Fibroblast of skin of abdomen (primary cell): ENCODE measurements at places on chromosomes 6 and 20.

DNA sequence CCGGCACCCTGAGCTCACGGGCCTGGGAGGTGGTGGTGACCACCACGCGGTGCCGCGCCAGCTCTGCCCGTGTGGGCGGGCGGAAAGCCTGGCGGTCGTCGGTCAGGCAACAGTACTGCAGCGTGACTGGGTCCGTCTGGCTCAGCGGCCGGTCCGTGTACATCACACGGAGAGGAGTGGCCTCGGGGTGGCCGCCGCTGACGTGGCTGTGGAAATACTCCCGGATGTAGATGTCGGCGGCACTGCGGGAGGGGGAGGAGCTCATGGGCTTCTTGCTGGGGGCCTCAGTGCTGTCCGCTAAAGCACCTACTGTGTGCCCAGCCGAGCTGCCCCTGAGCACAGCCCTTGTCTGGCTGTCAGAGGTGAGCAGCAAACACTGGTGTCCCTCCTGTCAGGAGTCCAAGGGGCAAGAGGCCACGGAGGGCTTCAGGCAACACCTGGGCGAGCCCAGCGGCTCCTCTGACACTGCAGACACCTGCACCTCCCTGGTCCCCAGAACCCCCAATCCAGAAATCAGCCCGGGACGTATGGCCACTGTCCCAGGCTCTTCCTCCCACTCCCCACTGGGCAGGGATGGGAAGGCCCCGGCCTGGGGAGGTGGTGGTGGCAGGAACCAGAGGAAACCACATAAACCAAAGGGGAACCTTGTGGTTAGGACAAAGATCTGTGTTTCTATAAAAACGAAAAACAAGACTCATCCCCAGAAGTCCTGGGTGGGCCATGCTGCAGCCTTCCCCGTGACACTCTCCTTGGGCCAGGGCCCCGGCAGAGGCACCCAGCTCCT is 6.5 kb downstream of the HELZ2 start:
- DNase-seq = no peak

GRCh38 chr6:112005013-112005371 is 48.9 kb upstream of the CCN6 start:
- no peak for DNase-seq

DNA sequence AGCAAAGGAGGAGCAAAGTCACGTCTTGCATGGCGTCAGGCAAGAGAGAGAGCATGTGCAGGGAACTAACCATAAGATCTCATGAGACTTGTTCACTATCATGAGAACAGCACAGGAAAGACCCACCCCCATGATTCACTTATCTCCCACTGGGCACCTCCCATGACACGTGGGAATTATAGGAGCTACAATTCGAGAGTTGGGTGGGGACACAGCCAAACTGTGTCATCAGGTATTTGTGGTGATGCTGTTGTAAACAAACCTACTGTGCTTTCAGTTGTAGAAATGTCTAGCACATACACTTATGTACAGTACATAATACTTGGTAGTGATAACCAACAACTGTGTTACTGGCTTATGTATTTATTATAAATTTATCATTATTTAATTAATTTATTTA is 128.3 kb downstream of the UTRN start:
- DNase-seq = no peak

- no peak for DNase-seq
Observed at GRCh38 chr6:40887792-40888340, 151.2 kb downstream of the UNC5CL start.

- DNase-seq = no peak
Observed at GRCh38 chr6:115668211-115668610, 392.5 kb downstream of the FRK start.

DNA sequence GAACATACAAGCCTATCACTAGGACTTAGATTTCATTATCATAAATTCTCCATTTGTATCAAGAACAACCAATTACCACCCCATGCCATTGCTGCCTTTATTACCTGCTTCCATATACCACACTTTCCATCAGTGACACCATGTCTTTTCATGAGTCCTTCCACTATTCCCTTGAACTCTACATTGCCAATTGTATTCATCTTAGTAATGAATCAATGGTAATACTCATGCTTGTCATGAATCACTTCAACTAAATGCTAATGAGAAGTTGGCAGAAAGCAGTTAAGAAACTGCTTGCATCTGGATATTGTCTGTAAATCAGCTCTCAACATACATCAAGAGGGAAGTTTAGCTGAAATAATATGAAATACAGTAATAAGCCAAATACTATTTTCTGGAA is 61.2 kb upstream of the RNF217 start:
- no peak for DNase-seq

DNA sequence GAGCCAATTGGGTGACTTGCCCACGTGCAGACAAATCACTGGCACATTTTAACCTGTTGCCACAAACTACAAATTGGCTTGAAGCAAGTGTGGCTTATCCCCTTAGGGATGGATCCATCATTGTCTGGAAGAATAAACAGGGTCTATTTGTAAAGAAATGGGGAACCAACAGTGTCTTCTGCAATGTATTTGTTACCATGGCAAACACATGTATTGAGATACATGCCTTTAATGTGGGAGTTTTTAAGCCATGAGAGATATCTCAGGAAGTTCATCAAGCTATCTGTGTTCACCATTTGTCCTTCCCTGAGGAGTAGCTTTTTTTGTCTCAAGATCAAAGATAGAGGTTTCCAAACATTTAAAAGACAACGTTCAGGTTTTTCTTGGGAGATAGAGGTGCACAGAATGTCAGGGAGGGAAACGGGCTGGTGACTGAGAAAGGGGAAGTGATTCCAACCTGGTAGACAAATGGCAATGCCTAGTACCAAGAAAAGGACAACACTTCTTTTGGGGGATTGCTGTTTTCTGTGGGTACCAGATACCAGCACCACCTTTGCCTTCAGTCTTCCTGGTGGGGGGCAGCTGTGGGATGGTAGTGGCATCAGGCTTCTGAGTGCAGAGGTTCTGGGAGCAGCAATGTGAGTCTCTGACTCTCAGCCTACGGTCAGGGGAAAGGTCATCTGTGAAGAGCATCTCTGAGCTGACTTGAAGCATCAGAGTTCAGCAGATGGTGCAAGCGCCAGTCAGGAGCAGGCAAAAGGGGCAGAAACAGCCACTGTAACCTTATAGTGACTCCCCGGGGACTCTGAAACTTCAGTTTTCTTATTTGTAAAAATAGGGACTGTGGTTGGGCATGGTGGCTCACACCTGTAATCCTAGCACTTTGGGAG is 20.1 kb upstream of the BCAS1 start:
- no peak for DNase-seq

DNA sequence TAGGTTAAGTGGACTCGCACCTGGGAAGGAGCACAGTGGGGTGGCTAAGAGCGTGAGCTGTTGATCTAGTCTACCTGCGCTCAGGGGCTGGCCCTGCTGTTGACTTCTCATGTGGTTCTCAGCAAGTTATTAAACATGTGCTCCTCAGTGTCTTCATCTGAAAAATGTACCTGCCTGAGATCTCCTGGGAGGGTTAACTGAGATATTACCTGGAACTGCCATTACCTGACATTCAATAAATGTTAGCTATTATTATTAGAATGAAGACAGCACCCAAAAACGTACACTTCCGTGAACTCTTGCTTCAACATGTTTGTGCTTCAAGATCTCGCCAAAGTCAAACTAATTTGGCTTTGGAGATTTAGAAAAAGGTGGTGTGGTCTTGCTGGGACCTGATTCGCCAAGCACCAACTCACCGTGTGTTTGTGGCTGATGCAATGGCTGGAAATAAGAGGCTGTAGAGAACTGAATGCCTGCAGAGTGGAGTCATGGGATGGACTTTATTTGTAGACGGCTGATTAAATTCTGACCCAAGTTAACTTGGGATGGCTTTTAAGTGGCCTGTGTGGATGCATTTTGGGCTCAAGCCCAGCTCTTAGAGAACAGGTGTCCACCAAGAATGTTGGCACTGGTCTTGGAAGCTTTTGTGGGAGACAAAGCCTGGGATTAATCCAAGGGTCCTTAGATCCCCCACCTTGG is 692.9 kb downstream of the QKI start:
- DNase-seq = peak; percentile 79

DNA sequence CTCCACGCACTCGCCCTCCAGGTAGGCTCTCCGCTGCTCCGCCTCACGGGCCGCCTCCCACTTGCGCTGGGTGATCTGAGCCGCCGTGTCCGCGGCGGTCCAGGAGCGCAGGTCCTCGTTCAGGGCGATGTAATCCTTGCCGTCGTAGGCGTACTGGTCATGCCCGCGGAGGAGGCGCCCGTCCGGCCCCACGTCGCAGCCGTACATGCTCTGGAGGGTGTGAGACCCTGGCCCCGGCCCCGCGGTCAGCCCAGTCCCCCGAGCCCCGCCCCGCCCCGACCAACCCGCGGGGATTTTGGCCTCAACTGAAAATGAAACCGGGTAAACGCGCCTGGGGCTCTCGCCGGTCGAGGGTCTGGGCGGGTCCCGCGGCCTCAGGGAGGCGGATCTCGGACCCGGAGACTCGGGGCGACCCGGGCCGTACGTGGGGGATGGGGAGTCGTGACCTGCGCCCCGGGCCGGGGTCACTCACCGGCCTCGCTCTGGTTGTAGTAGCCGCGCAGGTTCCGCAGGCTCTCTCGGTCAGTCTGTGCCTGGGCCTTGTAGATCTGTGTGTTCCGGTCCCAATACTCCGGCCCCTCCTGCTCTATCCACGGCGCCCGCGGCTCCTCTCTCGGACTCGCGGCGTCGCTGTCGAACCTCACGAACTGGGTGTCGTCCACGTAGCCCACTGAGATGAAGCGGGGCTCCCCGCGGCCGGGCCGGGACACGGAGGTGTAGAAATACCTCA is 598 bp downstream of the HLA-B start:
- no peak for DNase-seq

DNA sequence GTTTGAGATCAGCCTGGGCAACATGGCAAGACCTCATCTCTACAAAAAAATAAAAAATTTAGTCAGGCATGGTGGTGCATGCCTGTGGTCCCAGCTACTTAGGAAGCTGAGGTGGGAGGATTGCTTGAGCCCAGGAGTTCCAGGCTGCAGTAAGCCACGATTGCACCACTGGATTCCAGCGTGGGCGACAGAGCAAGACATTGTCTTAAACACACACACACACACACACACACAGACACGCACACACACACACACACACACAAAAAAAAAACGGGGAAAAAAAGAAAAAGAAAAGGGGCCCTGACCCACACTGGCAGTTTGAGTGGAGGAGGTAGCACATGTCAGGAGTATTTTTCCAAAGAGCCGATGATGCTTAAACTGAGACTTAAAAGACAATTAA is 122.2 kb downstream of the AFG1L start:
- peak; percentile 37 for DNase-seq

DNA sequence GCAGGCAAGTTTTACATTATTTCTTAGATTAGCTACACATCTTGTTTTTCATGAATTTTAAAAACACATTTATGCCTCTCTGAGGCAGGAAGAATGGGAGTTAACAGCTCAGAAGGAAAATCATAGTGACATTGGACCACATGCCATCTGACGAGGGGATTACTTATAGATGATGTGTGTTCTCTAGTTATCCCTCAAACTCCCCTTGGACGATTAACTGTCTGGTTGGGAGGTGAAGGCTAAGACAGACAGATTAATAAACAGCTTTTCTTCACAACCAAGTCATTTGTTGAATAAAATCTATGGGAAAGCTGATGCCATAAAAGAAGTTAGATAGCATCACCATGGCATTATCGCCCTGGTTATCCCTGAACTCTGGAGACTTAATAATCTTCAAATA is 80.0 kb upstream of the PREP start:
- no peak for DNase-seq

DNA sequence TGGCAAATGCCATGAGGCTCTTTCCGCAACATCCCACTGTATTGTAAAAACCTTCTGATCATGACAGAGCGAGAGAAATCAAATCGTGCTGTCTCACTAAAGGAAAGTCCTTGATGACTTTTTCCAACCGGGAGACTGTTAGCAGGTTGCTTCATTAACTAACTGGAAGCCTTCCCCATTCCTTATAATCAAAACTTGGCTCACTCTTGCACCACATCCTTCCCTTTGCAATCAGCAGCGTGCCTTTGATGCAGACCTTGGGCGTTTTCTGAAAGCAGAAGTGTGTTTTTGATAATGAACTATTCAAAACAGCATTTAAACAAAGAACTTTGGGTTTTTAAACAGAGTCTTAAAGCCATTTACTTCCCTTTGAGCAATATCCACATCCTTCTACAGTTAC is 96.2 kb upstream of the CNR1 start:
- no peak for DNase-seq

DNA sequence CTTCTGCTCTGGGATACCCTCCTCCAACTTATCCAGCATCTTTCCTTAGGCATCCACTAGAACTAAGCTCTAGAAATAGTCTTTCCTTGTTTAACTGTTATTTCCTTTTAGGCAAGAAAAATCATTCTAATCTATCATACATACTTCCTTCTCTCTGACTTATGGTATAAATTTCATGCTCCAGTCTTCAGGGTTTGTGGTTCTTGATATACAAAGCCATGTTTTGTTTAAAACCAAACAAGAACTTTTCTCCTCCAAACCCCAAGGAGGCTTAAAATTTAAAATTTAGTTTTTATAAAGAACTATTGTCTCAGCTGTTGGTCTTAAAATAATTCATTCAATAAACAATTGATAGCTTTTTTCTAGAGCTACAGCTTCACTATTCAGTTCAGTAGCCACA is 77.2 kb downstream of the CD164 start:
- DNase-seq = no peak

GRCh38 chr20:60636417-60636816 is 615.6 kb upstream of the CDH4 start:
- DNase-seq = no peak

DNA sequence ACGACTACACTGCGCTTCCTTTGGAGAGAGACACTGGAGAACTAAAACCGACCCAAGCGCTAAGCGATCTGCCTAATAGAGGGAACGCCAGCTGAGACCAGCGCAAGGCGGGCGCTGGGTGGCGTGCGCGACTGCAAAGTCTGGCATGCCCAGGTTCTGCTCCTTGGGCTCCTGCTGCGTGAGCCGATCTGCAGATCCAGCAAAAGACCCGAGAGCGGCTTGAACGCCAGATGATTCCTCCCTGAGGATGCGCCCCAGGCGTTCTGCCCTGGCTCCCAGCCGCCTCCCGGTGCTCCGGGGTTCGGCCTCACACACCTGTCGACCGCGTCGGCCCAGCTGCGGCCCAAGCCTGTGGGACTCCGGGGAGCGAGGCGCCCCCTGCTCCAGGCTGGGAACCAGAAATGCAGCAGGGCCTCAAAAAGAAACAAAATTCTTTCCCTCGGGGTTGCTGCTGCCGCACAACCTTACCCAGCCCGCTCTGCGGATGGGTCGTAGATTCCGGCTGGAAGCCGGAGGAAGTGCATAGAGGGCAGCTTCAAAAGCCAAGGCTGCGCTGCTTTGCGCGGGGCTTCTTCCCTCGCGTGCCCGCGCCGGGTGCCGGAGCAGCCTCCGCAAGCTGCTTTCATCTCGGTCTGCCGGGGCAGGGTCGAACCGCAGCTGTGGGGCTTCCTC is 17.9 kb upstream of the PRDM13 start:
- DNase-seq = peak; percentile 59

- DNase-seq = peak; percentile 63
Observed at GRCh38 chr20:4151991-4152695, 136.8 kb upstream of the RNF24 start.

GRCh38 chr6:145457556-145457955 is 277.8 kb downstream of the EPM2A start:
- no peak for DNase-seq

DNA sequence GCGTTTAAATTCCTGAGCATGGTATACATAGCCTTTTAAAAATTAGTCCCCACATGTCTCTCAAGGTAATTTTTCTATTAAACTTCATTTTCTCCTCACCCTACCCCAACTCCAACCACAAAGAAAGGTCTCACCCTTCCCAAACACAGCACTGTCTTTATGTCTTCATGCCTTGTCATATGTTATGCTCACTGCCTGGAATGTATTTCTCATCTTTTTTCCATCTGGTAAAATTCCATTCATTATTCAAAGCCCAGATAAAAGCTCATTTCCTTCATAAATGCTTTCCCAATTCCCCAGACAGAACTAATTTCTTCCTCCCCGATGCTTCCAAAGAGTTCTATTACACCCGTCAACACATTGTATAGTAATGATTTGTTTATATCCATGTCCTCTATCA is 302.0 kb downstream of the ALDH8A1 start:
- peak; percentile 83 for DNase-seq
